ENCODE measurements at places on chromosomes 4 and X.

- no peak for DNase-seq
These were observed 37.7 kb downstream of the ARHGAP24 start for GRCh38 chr4:85512446-85513205.

DNA sequence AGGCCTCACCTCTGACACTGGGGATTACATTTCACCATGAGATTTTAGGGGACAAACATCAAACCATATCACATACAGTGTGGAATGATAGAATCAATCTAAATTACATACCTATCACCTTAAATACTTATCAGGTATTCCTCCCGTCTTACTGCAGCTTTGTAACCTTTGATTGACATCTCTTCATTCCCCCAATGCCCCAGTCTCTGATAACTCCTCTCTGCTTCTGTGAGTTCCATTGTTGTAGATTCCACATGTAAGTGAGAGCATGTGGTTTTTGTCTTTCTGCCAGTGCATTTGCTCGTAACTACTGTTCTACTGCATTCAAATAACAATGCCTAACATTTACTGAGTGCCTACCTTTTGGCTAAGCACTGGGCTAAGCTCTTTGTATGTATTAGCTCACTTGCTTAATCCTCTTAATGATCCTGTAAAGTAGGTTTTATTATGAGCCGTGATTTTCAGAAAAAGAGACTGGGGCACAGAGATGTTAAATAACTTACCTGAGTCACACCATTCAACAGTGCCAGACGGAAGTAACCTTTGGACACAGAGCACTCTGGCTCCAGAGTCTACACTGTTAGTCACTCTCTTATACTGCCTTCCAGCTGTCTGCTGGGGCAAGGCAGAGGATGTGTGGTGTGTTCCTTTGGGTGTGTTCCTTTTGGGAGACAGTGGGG lies 63.7 kb upstream of the ESX1 start:
- no peak for DNase-seq

DNA sequence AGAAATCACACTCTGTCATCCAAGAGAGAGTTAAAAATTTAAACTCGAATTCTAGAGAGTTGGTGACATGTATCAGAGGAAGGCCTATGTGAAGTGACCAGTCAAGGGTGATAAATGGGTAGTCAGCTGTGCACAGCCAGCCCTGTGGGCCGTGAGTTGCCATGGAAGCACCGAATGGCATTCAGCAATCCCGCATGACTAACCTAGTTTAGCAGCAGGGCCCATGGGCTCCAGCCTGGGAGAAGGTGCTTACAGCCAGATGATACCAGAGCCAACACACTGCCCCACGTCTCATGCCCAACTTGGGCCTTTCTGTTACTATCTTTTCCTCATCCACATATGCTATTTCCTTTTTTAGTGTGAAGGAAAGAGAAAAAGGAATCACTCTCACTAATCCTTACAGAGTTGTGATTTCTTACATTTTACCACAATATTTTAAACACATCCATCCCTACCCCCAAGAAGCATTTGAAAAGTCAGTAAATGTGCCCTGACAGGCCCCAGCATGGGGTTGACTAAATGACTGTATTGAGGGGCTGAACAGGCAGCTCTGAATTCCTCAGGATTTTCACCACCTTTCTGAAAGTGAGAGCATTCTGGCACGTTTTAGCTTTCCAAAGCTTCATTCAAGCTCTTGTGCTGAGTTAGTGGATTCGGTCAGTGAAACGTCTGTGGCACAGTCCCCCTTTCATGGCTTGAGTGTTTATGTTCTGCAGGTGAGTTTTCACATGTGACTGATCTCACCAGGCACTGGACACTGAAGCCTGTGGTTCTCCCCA lies 104.2 kb downstream of the AFF1 start:
- DNase-seq: peak; percentile 76

DNA sequence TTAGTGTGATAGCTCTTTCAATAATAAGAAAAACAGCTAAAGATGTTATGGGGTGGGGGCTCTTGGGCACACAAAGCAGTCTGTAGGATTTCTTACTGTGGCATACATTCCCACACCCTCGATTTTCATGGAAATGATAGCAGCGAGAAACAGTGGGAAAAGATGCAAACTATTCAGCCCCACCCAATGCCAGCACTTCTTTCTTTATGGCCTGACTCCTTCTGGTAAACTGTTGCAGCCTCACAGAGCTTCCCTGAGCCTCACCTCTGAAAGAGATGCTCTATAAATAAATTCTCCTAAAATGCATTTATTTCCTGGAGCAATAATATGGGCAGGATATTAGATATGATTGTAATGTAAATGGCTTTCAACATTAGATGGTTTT lies 910 bp downstream of the ANK2 start:
- DNase-seq: no peak

- no peak for DNase-seq
These were observed 1.8 kb downstream of the CAMK2D start for GRCh38 chr4:113759696-113760093.

DNA sequence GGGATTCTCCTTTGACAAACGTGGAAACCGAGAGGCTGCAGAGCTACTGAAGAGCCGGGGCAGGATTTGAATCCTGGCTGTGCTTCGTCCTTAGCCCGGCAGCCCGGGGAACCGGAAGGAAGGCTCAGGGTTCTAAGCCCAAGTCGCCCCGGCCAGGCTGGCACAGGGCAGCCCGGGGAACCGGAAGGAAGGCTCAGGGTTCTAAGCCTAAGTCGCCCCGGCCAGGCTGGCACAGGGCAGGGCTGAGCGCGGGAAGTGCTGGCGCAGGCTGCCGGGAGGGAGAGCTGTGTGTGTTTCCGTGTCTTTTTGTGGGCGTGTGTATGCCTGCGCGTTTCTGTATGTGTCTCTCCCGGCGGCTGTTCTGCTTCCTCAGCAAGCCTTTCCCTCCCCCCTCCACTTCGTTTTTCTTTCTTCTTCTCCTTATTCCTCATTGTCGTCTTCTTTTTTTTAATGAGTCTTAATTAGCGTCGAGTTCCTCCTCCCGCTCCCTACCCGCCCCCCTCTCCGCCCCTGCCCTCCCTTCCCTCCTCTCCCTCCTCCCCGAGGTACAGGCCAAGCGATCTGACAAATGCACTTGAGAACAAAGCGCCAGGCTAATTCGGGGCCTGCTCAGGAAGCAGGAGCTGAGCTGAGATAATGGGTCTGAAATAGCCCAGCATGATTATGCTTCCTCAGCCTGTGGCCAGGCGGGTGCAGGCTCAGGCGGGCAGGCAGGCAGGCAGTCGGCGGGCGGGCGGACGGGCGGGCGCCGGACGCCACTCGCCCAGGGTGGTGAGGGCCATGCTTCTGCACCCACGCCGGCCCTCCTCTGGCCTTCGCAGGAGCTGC lies 65.9 kb downstream of the EFNB1 start:
- peak; percentile 69 for DNase-seq

GRCh38 chr4:48195374-48195773 lies 61.3 kb upstream of the TXK start:
- no peak for DNase-seq

- peak; percentile 21 for DNase-seq
These were observed 224.5 kb downstream of the PCDH18 start for GRCh38 chr4:137307806-137308205.

GRCh38 chrX:14386981-14387380 lies 142.4 kb upstream of the GLRA2 start:
- no peak for DNase-seq

DNA sequence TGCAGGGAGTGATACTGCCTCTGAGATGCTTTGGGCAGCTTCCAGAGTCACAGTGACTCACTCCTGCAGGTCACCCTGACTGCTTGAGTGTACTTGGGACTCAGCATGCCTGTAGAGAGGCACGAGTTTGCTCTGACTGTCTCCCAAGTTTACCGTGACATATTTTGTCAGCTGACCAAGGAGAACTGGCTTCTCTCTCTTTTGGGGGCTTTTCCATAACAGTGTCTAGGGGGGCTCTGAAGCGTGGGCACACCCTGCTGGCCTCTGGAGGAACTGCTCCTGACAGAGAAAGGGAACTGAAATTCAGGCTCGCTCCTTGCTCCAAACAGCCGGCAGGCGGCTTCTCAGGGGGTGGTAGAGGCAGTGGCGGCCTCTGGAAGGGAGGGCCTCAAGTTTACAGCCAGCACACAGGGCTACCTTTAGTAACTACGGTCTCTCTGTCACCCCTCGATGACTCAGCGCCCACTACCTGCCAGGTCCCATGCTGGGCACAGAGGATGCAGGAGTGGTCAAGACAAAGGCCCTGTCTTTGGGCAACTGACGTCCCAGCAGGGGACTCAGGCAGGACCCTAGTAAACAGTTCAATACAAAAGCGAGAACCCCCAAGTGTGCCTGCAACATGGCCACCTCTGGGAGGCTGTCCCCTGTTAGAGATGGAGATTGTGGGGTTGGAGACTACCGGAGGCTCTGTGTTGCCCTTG lies 17.8 kb downstream of the ZNF185 start:
- DNase-seq: peak; percentile 50

GRCh38 chrX:49292400-49293362 lies 10.8 kb upstream of the GAGE10 start:
- no peak for DNase-seq

- peak; percentile 19 for DNase-seq
These were observed 115.0 kb upstream of the SHISA3 start for GRCh38 chr4:42282081-42282901.

- no peak for DNase-seq
These were observed 223.5 kb upstream of the FAM241A start for GRCh38 chr4:111921714-111922113.

GRCh38 chrX:17744896-17745523 lies 7.7 kb downstream of the SCML1 start:
- DNase-seq: no peak

GRCh38 chrX:119757979-119758730 lies at the start of gene SOWAHD:
TSS of gene SOWAHD (plus strand) at chrX:119758588. CDS start at chrX:119758668, 80 bp downstream.
- DNase-seq: no peak

DNA sequence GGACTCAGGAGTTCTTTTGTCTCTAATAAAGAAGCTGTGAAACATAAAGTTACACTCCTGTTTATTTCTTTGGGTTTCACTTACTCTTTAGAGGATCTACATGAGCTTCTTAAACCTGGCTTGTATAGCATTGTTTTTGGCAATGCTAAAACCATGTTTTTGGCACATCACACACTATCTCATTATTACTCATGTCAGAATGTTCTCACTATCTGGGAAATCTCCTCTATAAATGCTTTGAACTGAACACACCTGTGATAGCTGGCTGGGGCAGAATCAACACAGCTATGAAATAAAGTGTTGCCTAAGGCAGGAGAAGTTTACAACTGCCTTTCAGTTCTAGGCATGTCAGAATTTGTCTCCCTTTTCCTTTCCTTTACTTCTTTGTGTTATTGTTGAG lies 52.6 kb downstream of the SULT1B1 start:
- DNase-seq: no peak

Data from uterus (tissue), 4 donors.